ENCODE measurements at places on chromosomes 3 and 15.

DNA sequence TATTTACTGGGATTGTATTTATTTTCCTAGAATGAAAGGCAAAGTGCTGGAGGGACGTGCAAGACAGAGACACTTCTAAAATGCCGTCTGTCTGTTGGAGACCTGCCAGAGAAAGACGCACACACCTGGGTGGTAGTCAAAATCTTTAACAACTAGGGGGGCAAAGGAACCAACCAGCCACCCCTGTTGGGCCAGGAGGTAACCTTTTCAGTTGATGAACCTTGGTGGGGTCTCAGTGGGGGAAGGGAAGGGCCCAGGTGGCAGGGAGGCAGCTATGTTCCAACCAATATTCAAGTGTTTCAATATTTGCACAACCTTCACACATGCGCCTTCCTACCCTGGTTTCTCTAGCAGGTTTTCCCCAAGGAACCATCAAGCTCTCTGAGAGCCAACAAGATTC, 99.0 kb downstream of the MEGF11 start:
- DNase-seq, result no peak

DNA sequence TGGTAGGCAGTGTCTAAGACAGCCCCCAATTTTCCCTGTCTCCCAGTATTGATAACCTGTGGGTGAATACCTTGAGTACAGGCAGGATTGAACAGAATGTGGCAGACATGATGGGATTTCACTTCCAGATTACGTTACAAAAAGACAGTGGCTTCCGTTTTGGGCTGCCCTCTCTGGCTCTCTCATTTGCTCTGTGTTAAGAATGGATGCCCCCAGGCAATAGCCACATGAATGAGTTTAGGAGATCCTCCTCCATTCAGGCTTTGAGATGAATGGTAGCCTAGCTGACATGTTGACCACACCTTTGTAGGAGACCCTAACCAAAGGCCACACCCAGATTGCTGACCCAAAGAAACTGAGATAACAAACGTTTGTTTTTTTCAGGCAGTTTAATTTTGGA, 34.3 kb downstream of the UBXN7 start:
- DNase-seq, result no peak

DNA sequence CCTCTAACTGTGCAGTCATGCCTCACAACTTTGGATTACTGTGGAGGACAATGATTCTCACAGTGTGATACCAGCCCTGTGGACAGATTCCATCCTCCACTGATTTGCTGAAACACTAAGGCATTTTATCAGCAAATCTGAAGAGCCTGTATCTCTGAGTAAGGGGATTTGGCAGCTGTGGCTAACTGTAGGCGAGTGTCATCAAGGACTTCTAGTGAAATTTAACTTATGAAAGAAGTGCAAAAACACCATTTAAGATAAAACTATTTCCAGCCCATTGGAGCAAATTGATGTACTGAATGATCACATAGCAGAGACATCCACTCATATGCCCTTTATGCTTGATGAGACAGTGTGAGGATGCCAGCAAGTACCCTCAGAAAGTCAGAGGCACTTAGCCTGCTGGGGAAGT, 13.9 kb upstream of the TMPRSS7 start:
- DNase-seq, result no peak

- no peak for DNase-seq
These were observed 174.3 kb upstream of the MBNL1 start for GRCh38 chr3:152094406-152094805.

All from activated naive CD8-positive, alpha-beta T cell treated with anti-CD3 and anti-CD28 coated beads, Interleukin-2, amount 50 U/mL, for 16 hours (primary cell).